Activated CD4-positive, alpha-beta T cell treated with anti-CD3 and anti-CD28 coated beads, Interleukin-2, amount 10 ng/mL, durations not matched to agents 24 days and 14 days (primary cell): ENCODE measurements at places on chromosomes 6 and 20. TPM values are rescaled to one million over a fixed set of nuclear protein-coding genes. Genes with fewer than 3 reads are reported as not detected.

DNA sequence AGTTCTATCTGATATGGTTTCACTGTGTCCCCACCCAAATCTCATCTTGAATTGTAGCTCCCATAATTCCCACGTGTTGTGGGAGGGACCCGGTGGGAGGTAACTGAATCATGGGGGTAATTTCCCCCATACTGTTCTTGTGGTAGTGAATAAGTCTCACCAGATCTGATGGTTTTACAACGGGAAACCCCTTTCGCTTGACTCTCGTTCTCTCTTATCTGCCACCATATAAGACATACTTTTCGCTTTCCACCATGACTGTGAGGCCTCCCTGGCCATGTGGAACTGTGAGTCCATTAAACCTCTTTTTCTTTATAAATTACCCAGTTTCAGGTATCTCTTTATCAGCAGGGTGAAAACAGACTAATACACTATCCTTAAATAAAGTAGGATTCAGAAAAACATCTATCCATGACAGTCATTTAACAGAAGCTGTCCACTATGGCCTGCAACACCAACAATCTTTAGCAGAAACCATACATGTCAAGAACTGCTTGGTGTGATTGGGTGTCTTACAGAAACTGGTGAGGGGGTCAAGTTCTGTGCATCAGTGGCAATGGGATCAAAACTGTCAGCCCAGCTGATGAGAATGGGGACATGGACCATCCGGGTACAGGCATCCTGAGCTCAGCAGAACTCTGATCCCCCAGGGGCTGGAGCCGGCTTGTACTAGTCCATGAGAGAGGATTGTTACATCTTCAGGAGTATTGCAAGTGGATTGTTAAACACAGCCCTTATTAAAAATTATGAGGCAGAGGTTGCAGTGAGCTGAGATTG is 59.2 kb downstream of the SCML4 start:
- H3K4me3 ChIP-seq: no peak overlapping the region
- DNase-seq: no peak
- no peak overlapping the region for H3K27ac ChIP-seq

DNA sequence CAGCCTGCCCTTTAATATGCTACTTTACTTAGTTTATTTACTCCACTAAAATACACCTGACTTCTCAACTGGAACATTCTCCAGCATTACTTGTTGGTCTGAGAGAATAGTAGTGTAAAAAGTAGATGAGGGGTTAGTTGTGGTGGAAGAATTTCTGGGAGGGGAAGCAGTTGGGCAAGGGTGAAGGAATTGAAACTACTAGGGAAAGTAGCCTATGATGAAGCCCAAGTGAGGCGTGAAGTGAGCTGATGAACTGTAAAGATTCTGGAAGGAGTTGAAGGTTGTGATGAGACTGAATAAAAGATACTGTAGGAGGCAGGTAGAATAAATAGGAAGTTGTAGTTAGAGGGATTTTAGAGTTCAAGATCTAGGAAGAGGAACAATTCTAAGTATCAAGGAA is 72.5 kb downstream of the ITCH start:
- H3K27ac ChIP-seq: peak overlapping the region; percentile 34
- H3K27me3 ChIP-seq: no peaks in the 10 kb centered on the region
- peaks cover 15% of the 10 kb centered on the region for H3K4me1 ChIP-seq
- peaks cover 19% of the 10 kb centered on the region for H3K36me3 ChIP-seq

GRCh38 chr6:106170030-106170791 is 84.1 kb downstream of the PRDM1 start:
- DNase-seq: no peak
- peaks cover 2% of the 10 kb centered on the region for H3K36me3 ChIP-seq
- no peaks in the 10 kb centered on the region for H3K27me3 ChIP-seq
- H3K4me1 ChIP-seq: peaks cover 38% of the 10 kb centered on the region
- no peak overlapping the region for H3K27ac ChIP-seq

- H3K4me1 ChIP-seq: peaks cover 68% of the 10 kb centered on the region
- H3K27me3 ChIP-seq: no peaks in the 10 kb centered on the region
- H3K36me3 ChIP-seq: peaks cover 38% of the 10 kb centered on the region
- peak overlapping the region; percentile 93 for H3K27ac ChIP-seq
- peak overlapping the region; percentile 65 for H3K4me3 ChIP-seq
- peak; percentile 79 for DNase-seq
Measured at GRCh38 chr6:42030585-42031506, 19.5 kb upstream of the TAF8 start.

The GGTLC1 gene
- not detected in 2 replicates for total RNA-seq

The STMND1 gene
- total RNA-seq: not detected in 2 replicates
